ENCODE measurements at places on chromosomes 2 and 18. TPM values are rescaled to one million over a fixed set of nuclear protein-coding genes. Genes with fewer than 3 reads are reported as not detected.

CELF4 gene
- total RNA-seq: not detected

SMARCAL1 gene
- total RNA-seq: 13.5 TPM

KCTD18 gene
- total RNA-seq: 14.0 TPM

GALNT3 gene
- total RNA-seq: 14.9 TPM

CD207 gene
- 43.4 TPM for total RNA-seq

GAREM1 gene
- 42.9 TPM for total RNA-seq

GBX2 gene
- total RNA-seq: 0.60 TPM

CDH7 gene
- total RNA-seq: not detected

DLGAP1 gene
- total RNA-seq: 2.0 TPM

CD8B2 gene
- total RNA-seq: not detected

SCTR gene
- not detected for total RNA-seq

USP40 gene
- total RNA-seq: 16.2 TPM

IL37 gene
- 130 TPM for total RNA-seq

MSH2 gene
- 15.3 TPM for total RNA-seq

MIB1 gene
- 23.7 TPM for total RNA-seq

FEZ2 gene
- total RNA-seq: 15.2 TPM

DIS3L2 gene
- total RNA-seq: 40.6 TPM

SNTG2 gene
- 1.3 TPM for total RNA-seq

SERPINB10 gene
- 1.0 TPM for total RNA-seq

UPP2 gene
- total RNA-seq: not detected

GKN2 gene
- not detected for total RNA-seq

IL36RN gene
- 31.6 TPM for total RNA-seq

TNFRSF11A gene
- 4.8 TPM for total RNA-seq

CCDC138 gene
- total RNA-seq: 9.3 TPM

RTP5 gene
- total RNA-seq: not detected

CCDC141 gene
- total RNA-seq: 0.08 TPM

SLC19A3 gene
- total RNA-seq: 6.6 TPM

SEH1L gene
- 45.4 TPM for total RNA-seq

FOXD4L1 gene
- not detected for total RNA-seq

OBSL1 gene
- 43.2 TPM for total RNA-seq
